ENCODE measurements at places on chromosomes 7 and 10.
A peak's percentile ranks its signal among the peaks of the same experiment; 100 is the strongest.

GRCh38 chr7:50446542-50446960 is 3.6 kb downstream of the FIGNL1 start:
- DNase-seq, result peak; percentile 52

GRCh38 chr7:11623093-11623678 is 208.8 kb downstream of the THSD7A start:
- no peak for DNase-seq

GRCh38 chr10:14382022-14382421 is 51.3 kb upstream of the FRMD4A start:
- DNase-seq, result no peak

DNA sequence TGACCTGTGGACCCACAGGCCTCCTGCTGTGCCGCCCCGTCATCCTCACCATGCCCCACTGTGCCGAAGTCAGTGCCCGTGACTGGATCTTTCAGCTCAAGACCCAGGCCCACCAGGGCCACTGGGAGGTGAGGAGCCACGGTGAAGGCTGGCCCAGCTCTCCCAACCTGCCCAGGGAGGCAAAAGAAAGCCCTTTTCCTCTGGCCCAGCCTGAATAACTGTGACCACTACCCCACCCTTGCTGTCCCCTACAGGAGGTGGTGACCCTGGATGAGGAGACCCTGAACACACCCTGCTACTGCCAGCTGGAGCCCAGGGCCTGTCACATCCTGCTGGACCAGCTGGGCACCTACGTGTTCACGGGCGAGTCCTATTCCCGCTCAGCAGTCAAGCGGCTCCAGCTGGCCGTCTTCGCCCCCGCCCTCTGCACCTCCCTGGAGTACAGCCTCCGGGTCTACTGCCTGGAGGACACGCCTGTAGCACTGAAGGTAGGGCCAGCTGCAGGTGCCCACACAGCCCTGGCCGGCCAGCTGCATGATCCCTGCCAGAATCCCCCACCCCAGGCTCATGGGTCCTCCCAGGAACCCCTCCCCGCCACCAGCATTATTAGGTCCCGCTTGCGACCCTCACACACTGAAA is 25.5 kb upstream of the SLC29A3 start:
- no peak for DNase-seq

DNA sequence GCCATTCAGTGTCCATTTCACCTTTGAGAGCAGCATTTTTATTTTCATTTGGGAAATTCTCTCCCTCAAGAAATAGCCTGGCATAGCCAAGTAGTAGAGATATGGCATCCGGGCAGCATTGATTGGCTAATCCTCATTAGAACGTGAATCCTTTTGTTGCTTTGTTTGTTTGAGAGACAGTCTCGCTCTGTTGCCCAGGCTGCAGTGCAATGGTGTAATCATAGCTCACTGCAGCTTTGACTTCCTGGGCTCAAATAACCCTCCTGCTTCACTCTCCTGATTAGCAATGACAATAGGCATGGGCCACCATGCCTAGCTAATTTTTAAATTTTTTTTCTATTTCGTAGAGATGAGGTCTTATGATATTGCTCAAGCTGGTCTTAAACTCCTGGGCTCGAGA is 1174.9 kb upstream of the AUTS2 start:
- DNase-seq, result no peak

- DNase-seq, result no peak
These were observed 452.9 kb downstream of the TCERG1L start for GRCh38 chr10:130858626-130859025.

DNA sequence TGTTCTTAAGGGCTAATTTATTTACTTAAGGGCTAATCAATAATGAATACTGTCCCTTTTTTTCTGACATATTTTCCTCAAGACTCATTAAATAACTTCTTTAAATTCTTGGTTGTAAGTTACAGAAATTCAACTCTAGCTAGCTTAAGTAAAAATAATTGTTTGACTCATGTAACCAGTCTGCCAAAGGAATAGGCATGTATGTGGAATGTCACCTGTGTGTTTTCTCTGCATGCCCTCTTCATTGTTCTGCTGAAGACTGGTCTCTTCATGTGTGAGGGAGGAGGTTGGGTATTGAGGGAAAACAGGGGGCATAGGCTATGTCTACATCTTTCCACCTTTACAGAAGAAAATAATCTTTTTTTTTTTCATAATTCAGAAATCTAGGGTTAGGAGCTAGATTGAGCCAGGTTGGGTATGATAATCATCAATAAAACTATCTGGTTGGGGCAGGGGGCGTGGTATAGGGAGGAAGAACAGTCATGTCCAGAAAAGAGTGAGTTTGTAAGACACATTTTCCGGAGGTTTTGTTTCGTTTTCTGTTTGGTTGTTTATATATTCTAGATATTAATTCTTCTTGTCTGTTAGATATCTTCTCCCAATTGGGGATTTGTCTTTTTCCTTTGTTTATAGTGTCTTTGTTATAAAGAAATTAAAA is 37.9 kb downstream of the EXOC4 start:
- DNase-seq, result no peak

- DNase-seq, result peak; percentile 98
These were observed 77.5 kb upstream of the STEAP1B start for GRCh38 chr7:22577470-22578001.

DNA sequence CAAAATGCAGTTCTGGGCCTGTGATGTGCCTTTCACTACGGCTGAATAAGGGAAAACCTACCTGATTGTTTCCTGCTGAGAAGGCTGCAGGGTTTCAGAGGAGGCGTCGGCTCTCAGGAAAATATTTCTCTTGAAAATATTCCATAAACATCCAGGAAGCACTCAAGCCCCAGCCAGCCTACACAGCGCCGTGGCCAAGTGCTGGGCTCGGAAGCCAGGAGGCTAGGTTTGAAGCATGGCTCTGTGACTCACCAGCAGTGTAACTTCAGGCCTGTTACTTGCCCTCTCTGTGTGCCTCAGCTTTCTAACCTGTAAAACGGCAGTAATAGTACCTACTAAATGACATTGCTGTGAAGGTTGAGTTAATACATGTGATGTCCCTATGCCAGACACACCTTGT is 399.1 kb downstream of the GATA3 start:
- DNase-seq, result no peak

GRCh38 chr7:38751416-38751815 is 120.2 kb upstream of the AMPH start:
- peak; percentile 37 for DNase-seq

DNA sequence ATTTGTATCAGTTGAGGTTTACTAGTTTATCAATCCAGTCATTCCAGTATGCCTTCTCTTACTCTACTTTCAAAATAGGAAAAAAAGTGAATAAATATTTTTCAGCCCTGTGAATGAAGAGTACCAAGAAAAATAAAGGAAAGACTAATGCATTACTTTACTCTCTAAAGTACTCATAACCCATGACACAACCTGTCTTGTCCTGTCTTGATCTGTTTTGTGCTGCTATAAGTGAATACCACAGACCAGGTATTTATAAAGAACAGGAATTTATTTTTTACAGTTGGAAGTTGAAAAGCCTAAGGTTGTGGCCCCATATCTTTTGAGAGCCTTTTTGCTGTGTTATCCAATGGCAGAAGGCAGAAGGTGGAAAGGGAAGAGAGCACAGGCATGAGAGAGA is 194.6 kb upstream of the DKK1 start:
- DNase-seq, result no peak

All from AG04449 (cell line).